Activated CD4-positive, CD25-positive, alpha-beta regulatory T cell treated with anti-CD3 and anti-CD28 coated beads, Interleukin-2, amount 50 U/mL, for 24 hours (primary cell): ENCODE measurements at places on chromosomes 11 and 22.

DNA sequence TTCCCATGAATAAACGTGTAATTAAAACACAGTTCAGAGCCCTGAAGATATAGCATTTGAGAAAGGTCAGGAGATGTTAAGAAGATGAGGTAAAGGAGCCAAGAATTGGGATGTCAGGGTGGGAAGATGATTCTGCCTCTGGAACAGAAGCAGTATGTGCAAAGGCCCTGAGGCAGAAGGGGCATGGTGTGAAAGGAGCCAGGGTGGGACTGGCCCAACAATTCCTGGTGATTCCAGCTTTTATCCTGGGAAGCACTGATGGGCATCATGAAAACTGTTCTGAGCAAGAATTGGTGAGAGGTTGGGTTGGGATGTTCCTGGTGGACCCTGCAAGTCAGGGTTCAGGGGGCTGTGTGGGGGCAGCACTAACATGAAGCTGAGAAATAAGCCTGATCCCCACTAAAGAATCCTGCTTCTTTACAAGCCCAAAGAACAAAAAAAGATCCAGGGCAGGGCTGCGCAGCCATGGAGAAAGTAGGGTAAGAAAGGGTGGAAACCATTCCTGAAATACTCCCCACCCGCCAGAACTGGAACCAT, 2.5 kb upstream of the FXYD6 start:
- no peak for ATAC-seq

DNA sequence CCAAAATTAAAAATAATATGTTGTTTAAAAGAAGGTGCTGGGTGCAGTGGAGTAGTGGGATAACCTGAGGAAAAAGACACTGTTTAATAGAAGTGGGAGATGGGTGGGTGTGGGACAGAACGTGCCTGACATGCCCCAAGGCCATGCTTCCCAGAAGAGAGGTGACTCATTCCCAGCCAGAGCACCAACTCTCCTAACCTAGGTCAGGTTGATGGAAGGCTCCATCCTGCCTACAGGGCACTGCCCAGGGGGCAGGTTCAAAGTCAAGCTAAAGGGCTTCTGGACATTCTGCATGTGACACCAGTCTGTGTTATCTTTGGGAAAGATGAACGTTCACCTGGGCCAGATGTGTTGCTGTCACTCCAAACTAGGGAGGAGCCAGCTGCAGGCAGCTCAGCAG, 453.1 kb downstream of the SOX6 start:
- ATAC-seq = no peak

GRCh38 chr11:34234086-34234740, 123.6 kb downstream of the ABTB2 start:
- ATAC-seq = peak; percentile 77

DNA sequence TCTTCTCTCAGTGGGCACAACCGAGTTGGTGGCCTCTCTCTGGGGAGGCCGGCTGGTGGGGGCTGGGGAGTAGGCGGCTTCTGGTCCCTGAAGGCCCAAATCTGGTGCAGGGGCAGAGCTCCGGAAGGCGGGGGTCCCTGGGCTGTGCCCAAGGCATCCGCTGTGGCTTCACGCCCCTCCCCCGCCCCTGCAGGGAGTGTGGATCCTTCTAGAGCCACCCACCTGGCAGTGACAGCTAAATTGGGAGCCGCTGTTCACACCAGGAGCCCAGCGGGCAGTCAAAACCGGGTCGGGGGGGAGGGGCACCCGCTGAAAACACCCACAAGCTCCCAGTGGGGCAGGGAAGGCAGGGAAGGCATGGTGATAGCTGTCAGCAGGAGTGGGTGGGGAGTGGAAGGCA, 4.6 kb upstream of the RTN4R start:
- ATAC-seq = no peak

DNA sequence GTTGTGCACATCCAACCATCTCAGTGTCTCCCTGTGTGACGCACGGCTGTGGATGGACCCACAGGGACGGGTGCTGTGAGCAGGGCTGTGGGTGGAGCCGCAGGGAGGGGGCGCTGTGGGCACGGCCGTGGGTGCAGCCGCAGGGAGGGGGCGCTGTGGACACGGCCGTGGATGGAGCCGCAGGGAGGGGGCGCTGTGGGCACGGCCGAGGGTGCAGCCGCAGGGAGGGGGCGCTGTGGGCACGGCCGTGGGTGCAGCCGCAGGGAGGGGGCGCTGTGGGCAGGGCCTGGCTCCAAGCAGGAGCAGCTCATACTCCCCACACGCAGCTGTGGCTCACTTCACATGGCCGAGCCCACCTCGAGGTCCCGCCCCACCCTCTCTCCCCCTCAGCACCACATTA, 6.0 kb upstream of the MAPK11 start:
- peak; percentile 42 for ATAC-seq
